ENCODE measurements at places on chromosomes 16 and 17.
A peak's percentile ranks its signal among the peaks of the same experiment; 100 is the strongest.

DNA sequence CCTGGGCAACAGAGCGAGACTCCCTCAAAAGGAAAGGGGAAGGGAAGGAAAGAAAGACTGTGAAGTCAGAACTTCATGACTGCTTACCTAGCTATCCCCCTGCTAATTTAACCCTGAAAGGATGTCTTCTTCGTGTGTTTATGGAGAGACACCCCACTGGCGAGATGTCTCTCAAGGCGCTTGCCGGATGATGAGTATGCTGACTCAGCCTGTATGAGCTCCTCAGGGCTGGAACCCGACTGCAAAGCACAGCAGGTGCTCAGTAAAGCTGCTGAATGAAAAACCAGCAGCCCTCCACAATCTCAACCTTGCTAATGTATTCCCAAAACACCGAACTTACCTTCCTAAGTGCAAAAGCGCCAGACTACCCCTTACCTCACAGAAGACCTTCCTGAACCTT is 2.3 kb downstream of the ANKFY1 start:
- DNase-seq = no peak

GRCh38 chr17:44203731-44204440 is 4.2 kb upstream of the ATXN7L3 start:
- DNase-seq = peak; percentile 87

- DNase-seq = no peak
Observed at GRCh38 chr17:66602659-66603384, 232.1 kb upstream of the CACNG5 start.

GRCh38 chr16:78108451-78108850 is 9.0 kb downstream of the WWOX start:
- DNase-seq = no peak

DNA sequence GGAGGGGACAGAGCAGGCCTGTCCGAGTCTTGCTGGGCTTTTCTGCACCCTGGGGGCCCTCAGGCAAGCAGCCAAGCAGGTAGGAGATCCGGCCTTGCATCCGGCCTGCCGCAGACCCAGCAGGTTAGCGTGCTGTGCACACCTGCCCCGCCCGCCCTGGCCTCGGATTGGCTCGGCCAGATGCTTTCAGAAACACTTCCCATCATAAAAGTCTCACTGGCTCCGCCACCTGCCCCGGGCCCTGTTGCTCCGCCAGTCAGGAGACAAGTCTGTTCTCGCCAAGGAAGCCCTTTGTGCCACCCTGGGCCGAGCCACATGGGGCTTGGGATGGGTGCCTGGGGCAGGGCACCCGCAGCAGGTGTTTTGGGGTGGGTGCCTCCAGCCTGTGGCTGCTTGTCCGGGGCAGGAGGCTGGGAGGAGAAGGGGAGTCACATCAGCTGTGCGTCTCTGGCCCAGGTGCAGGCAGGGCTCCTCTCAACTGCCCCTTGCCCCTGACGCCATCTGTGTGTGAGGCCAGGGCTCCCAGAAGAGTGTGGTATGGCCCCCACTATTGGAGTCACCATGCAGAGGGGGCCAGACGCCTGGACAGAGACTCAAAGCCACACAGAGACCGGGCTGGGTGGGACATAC is 228.2 kb upstream of the GSE1 start:
- no peak for DNase-seq

- DNase-seq = no peak
Observed at GRCh38 chr17:36048066-36048465, 16.0 kb upstream of the CCL18 start.

DNA sequence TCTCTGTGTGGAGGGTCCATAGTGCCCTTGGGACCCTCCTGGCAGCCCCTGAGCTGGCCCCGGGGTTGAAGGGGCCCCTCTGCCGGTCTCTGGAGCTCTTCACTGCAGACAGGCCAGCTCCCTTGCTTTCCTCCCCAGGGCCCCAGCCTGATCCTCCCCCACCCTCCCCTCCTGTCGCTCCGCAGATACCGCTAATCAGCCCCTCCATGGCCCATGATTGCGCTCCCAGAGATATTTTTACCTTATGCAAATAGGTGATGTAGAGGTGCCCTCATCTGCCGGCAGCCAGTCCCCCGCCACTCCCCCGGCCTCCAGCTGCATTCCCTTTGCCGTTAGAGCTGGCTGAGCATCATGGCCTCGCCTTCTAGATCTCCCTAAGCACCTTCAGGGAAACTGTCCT is 9.2 kb downstream of the MMP15 start:
- DNase-seq = no peak

All from activated CD4-positive, alpha-beta T cell treated with anti-CD3 and anti-CD28 coated beads, Interleukin-2, amount 10 ng/mL, durations not matched to agents 24 days and 14 days (primary cell).